ENCODE measurements at places on chromosomes 5 and 9. TPM values are rescaled to one million over a fixed set of nuclear protein-coding genes. Genes with fewer than 3 reads are reported as not detected.

The C9orf50 gene
- total RNA-seq: not detected

The FCHSD1 gene
- 38.6 TPM for total RNA-seq

The CCNJL gene
- 23.9 TPM for total RNA-seq

The SPINK5 gene
- 5.2 TPM for total RNA-seq

The ADGRD2 gene
- not detected for total RNA-seq

The PCDHGA10 gene
- total RNA-seq: 4.0 TPM

The PCDHB10 gene
- total RNA-seq: 0.68 TPM

DNA sequence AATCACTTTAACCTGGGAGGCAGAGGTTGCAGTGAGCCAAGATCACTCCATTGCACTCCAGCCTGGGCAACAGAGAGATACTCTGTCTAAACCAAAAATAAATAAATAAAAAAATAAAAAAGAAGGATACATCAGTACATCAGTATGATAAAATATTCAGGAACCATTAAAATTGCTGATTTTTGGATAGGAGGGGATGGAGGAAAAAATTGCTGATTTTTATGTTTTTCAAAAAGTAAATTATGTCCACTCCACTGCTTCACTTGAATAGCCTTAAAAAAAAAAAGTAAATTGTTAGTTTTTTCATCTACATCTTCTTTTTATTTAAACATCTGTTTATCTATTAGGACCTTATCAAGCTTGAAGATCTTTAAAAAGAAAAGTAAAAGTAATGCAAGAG lies 7.4 kb upstream of the GAPVD1 start:
- H3K36me3 ChIP-seq: no peaks in the 10 kb centered on the region
- no peaks in the 10 kb centered on the region for H3K27me3 ChIP-seq
- DNase-seq: no peak
- H3K27ac ChIP-seq: no peak overlapping the region

GRCh38 chr5:167934551-167934971 lies 356.9 kb upstream of the WWC1 start:
- H3K27me3 ChIP-seq: no peaks in the 10 kb centered on the region
- no peaks in the 10 kb centered on the region for H3K4me1 ChIP-seq
- H3K36me3 ChIP-seq: no peaks in the 10 kb centered on the region
- no peak overlapping the region for H3K27ac ChIP-seq
- DNase-seq: peak; percentile 8

GRCh38 chr9:73037613-73038012 lies 84.8 kb upstream of the ALDH1A1 start:
- H3K27ac ChIP-seq: peak overlapping the region; percentile 88
- DNase-seq: no peak
- no peak overlapping the region for H3K4me3 ChIP-seq
- peaks cover 18% of the 10 kb centered on the region for H3K4me1 ChIP-seq
- no peaks in the 10 kb centered on the region for H3K27me3 ChIP-seq

DNA sequence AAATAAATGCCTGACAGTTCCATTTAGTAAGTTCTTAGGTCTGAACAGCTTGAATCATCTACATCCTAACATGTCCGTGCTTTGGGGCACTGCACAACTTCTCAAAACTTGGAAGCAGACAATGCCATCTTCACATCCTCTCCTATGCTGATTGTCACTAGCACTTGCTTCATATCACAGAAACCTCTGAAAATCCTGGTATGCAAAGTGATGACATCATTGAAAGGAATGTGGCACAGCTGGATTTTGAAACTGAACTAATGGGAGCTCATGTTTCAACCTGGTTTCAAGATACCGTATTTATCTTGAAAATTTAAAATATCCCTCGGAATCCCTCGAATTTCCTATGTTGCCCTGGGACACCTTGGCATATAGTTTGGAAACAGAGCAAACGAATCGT lies 490.2 kb upstream of the DAP start:
- DNase-seq: no peak
- H3K27me3 ChIP-seq: no peaks in the 10 kb centered on the region
- H3K27ac ChIP-seq: no peak overlapping the region
- no peak overlapping the region for H3K4me3 ChIP-seq
- H3K4me1 ChIP-seq: no peaks in the 10 kb centered on the region

DNA sequence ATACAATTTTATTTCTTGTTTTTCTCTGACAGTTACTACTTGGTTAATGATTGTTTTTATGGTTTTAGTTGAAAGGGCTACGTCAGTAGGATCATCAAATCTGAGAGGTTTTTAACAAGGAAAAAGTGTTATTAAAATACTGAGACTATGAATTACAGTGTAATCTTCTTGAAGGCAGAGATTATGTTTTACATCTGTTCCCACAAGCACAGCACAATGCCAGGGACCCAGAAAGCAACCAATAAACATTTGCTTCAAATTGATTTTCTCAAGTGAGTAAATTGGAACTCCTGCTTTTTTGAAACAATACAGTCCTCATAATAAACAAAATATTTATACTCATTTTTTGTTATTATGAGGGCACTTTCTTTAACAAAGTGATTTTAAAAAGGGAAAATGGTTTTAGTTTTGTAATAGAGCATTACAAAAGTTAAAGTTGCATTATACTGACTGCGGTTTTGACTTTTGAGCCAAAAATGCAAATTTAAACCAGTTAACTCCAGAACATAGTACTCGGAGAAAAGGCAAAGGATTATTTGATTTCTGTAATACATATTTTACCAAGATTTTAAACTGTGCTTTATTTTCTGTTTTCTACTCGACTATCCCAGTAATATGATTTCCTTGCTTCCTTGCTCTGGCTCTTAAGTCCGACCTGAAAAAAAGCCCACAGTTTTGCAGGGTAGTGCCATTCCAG lies 176.9 kb downstream of the GDNF start:
- H3K27ac ChIP-seq: no peak overlapping the region
- DNase-seq: no peak
- no peak overlapping the region for H3K4me3 ChIP-seq
- H3K36me3 ChIP-seq: no peaks in the 10 kb centered on the region
- no peaks in the 10 kb centered on the region for H3K27me3 ChIP-seq
- peaks cover 8% of the 10 kb centered on the region for H3K4me1 ChIP-seq

- DNase-seq: peak; percentile 73
- peak overlapping the region; percentile 97 for H3K4me3 ChIP-seq
- peaks cover 28% of the 10 kb centered on the region for H3K4me1 ChIP-seq
- peaks cover 54% of the 10 kb centered on the region for H3K27me3 ChIP-seq
Measured at GRCh38 chr9:124769549-124770358, 1.4 kb downstream of the NR6A1 start.

GRCh38 chr9:114266969-114267368 lies 55.9 kb upstream of the ORM1 start:
- no peak overlapping the region for H3K27ac ChIP-seq
- no peak for DNase-seq
- no peak overlapping the region for H3K4me3 ChIP-seq
- H3K4me1 ChIP-seq: no peaks in the 10 kb centered on the region
- no peaks in the 10 kb centered on the region for H3K36me3 ChIP-seq
- H3K27me3 ChIP-seq: no peaks in the 10 kb centered on the region

DNA sequence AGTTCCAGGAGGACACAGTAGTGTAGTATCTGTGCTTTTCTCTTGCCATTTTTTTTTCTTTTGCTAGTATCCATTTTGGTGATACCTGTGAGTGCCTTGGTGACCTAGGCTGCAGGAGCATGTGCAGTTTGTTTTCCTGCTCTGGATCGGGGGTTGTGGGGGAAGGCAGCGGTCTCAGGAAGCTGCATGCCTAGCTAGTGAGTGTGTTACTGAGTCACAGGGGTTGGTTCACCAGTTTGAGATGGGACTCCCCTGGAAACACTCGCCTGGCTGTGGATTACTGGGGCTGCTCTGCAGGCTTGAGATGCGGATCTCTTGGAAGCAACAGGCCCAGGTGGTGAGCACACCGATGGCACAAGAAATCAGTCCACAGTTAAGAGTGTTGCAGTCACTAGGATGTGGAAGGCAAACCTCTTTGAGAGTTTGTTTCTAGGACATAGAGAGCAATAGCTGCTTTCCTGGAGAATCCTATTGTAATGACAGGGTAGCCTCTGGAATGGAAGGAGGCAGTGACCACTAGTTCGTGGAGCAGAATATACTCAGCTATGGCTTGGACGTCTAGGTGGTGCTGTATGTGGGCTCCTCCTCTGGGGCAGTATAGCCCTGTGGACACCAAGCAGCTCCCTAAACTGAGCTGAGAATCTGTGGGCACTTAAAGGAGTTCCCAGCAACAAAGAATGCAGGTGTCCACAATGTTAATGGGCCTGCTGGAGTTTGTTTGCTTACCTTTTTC lies 20.0 kb upstream of the SPATA31E1 start:
- no peak for DNase-seq
- H3K36me3 ChIP-seq: no peaks in the 10 kb centered on the region
- peaks cover 3% of the 10 kb centered on the region for H3K4me1 ChIP-seq
- H3K27me3 ChIP-seq: no peaks in the 10 kb centered on the region
- H3K4me3 ChIP-seq: no peak overlapping the region

GRCh38 chr5:110823571-110823970 lies 84.8 kb downstream of the SLC25A46 start:
- H3K36me3 ChIP-seq: no peaks in the 10 kb centered on the region
- H3K4me1 ChIP-seq: no peaks in the 10 kb centered on the region
- H3K27ac ChIP-seq: no peak overlapping the region
- no peaks in the 10 kb centered on the region for H3K27me3 ChIP-seq

GRCh38 chr9:32587901-32588300 lies 14.9 kb upstream of the NDUFB6 start:
- H3K4me3 ChIP-seq: no peak overlapping the region
- no peaks in the 10 kb centered on the region for H3K27me3 ChIP-seq
- H3K27ac ChIP-seq: no peak overlapping the region
- H3K36me3 ChIP-seq: no peaks in the 10 kb centered on the region

DNA sequence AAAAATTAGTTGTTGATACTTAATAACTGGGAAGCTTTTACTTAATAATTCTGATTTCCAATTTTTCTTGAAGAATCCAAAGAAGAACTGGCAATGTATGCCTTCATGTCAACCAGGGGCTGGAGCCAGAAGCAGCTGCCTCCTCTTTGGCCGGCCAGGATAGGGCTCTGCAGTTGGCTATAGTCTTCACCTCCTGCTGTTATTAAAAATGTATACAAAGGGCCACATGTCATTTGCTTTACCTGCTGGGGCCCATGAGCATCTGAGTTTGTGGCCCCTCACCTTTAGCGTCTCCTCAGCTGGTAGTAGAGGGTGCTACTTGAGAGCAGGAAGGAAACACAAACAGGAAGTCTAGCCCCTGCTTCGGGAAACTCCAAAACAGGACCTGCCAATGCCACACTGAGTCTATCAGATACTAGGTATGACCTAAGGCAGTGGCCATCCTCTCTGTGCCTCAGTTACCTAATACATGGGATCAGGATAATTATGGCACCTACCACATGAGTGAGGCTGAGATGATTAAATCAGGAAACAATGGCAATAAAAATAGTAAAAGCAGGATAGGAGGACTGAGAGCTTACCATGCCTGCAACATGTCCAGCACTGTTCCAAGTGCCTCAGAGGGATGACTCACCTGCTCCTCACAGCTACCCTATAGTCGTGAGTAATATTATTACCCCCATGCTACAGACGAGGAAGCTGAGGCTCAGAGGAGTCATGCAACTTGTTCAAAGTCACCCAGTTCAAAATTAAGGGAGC lies 21.3 kb downstream of the CCDC69 start:
- H3K4me3 ChIP-seq: no peak overlapping the region
- no peaks in the 10 kb centered on the region for H3K36me3 ChIP-seq
- no peaks in the 10 kb centered on the region for H3K27me3 ChIP-seq
- H3K27ac ChIP-seq: no peak overlapping the region

GRCh38 chr9:137353223-137354152 lies 51.4 kb upstream of the NRARP start:
- no peaks in the 10 kb centered on the region for H3K27me3 ChIP-seq
- H3K4me1 ChIP-seq: no peaks in the 10 kb centered on the region
- no peaks in the 10 kb centered on the region for H3K36me3 ChIP-seq

GRCh38 chr9:97534961-97535594 lies 33.6 kb downstream of the TMOD1 start:
- H3K4me3 ChIP-seq: no peak overlapping the region
- no peaks in the 10 kb centered on the region for H3K27me3 ChIP-seq
- no peaks in the 10 kb centered on the region for H3K4me1 ChIP-seq
- DNase-seq: no peak

- H3K4me1 ChIP-seq: no peaks in the 10 kb centered on the region
- H3K4me3 ChIP-seq: no peak overlapping the region
Measured at GRCh38 chr5:9411142-9411541, 134.7 kb downstream of the SEMA5A start.

GRCh38 chr9:92962846-92963245 lies 15.5 kb downstream of the FGD3 start:
- H3K27ac ChIP-seq: peak overlapping the region; percentile 76
- H3K4me3 ChIP-seq: no peak overlapping the region
- H3K36me3 ChIP-seq: no peaks in the 10 kb centered on the region

GRCh38 chr5:61229416-61229815 lies 67.1 kb upstream of the SMIM15 start:
- DNase-seq: no peak
- no peaks in the 10 kb centered on the region for H3K4me1 ChIP-seq
- no peak overlapping the region for H3K4me3 ChIP-seq
- no peaks in the 10 kb centered on the region for H3K27me3 ChIP-seq
- no peaks in the 10 kb centered on the region for H3K36me3 ChIP-seq
- H3K27ac ChIP-seq: no peak overlapping the region

- no peak for DNase-seq
- no peaks in the 10 kb centered on the region for H3K27me3 ChIP-seq
- H3K4me1 ChIP-seq: peaks cover 6% of the 10 kb centered on the region
- H3K36me3 ChIP-seq: no peaks in the 10 kb centered on the region
Measured at GRCh38 chr5:15577831-15578230, 77.9 kb downstream of the FBXL7 start.

DNA sequence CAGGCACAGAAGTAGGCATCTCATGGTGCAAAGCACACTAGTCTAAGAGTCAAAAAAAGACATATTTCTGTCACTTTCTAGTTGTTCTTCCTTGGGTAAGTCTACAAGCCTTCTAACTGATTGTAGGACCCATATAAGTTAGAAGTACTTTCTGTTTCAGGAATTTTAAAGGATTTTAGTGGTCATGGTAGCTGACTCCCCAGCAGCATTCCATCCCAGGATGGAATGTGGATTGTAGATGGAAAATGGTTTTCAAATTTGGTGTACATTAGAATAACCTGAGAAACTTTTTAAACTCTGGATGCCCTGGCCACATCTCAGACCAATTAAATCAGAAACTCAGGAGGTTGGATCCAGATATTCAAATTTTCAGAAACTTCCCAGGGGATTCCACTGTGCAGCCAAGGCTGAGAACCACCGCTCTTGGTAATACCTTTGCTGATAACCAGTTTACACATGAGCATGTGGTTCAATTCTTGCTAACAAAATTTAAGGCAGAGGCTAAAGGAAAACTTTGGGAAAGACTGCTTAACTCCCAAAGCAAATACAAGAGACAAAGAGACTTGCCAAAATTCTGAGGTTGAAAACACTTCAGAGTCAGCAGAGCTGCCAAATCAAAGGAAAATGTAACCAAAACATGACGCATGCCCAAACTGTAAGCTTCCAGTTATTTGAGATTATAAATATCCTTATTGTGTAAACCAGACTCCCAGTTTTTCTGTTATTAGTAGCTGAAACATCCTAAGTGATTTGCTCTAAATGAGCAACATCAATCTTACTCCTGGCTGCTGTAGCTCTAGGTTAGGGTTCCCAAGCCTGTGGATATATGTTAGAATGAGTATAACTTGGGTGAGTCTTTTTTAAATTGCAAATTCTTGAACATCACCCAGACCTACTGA lies 145.4 kb upstream of the MTAP start:
- no peak overlapping the region for H3K4me3 ChIP-seq
- DNase-seq: no peak
- no peaks in the 10 kb centered on the region for H3K4me1 ChIP-seq
- no peaks in the 10 kb centered on the region for H3K36me3 ChIP-seq

- H3K27me3 ChIP-seq: no peaks in the 10 kb centered on the region
- DNase-seq: no peak
- no peak overlapping the region for H3K4me3 ChIP-seq
- no peak overlapping the region for H3K27ac ChIP-seq
- no peaks in the 10 kb centered on the region for H3K36me3 ChIP-seq
- no peaks in the 10 kb centered on the region for H3K4me1 ChIP-seq
Measured at GRCh38 chr5:143938230-143938629, 126.3 kb downstream of the HMHB1 start.
